ENCODE measurements at places on chromosomes 12 and 14. TPM values are rescaled to one million over a fixed set of nuclear protein-coding genes. Genes with fewer than 3 reads are reported as not detected.

PFDN5 gene
- 623 TPM for polyA plus RNA-seq

DNA sequence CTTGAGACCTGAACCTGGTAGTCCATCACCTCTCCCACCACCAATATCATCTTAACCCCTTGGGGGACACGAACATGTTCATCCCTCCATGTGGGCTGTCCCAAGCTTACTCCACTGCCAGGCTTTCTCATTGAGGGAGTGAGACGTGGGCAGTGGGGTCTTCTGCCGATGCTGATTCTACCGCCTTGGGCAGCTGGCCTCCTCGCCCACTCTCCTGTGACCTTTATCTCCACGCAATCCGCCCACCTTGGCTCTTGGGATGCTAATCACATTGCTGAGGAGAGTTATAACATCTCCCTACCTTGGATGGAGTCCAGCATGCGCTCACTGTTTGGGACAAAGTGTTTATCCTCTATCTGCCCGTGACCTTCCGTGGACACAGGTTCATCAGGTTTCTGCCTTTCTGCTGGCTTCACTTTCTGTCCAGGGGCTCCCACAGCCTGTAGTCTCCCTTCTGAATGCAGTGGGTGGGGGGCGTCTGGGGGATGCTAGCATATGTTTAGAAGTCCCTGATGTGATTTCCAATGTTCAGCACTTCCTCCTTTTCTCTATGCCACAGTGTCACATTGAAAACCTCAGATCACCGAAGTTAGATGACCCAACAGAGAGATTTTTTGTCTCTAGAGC lies 53.2 kb upstream of the ESRRB start:
- DNase-seq: no peak

DNA sequence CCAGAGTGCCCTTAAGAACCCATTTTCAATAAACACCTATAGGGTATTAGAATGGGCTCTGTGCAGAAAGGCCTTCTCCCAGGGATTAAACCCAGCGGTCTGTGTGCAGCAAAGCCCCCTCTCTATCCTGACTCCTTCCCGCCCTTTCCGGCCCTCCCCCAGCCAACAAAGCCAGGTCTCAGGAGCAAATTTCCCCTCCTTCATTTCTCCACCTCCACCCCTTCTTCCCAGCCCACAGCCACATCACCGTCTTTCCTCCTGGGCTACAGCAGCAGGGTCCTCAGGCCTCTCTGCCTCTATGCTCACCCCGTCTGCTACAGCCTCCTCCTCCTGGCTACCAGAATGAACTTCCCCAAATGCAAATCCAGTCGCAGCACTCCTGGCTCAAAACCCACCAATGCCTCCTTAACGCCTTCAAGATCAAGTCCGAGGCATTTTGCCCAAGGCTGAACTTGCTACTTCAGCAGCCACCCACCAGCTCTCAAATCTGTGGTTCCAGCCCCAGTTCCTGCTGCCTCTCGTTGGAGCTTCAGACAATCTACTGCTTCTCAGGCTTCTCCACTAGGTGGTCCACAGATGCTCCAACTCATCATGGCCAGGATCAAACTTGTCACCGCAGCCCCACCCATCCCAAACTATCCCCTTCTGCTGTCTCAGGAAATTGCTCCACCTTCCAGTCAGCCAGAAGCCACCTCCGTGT lies 134.8 kb downstream of the BCL11B start:
- no peak for DNase-seq

- no peak for DNase-seq
Observed at GRCh38 chr12:103903993-103904392, 26.2 kb upstream of the HSP90B1 start.

- no peak for DNase-seq
Observed at GRCh38 chr14:48023881-48024280, 348.5 kb upstream of the MDGA2 start.

All from left kidney (tissue), 8 donors.